K562 (cell line): ENCODE measurements at places on chromosomes 1 and 21. TPM values are rescaled to one million over a fixed set of nuclear protein-coding genes. Genes with fewer than 3 reads are reported as not detected.

Gene SPATA6
- total RNA-seq, result 0.38 and 0.91 TPM in 2 replicates

Gene RNU1-2
- total RNA-seq, result 2,231 and 2,538 TPM in 2 replicates

Gene NPHS2
- total RNA-seq, result not detected in 2 replicates

Gene SLC2A5
- total RNA-seq, result 0.04 TPM in 1 of 2 replicates, not detected in the other

Gene DIRAS3
- 31.6 and 37.0 TPM in 2 replicates for total RNA-seq

Gene THEM5
- not detected in 2 replicates for total RNA-seq

Gene CD247
- 0.22 and 0.42 TPM in 2 replicates for total RNA-seq

Gene TLCD4
- 13.9 and 16.5 TPM in 2 replicates for total RNA-seq

Gene HCRTR1
- total RNA-seq, result not detected in 2 replicates

Gene PTGER3
- total RNA-seq, result 28.5 and 33.3 TPM in 2 replicates

Gene SH2D1B
- total RNA-seq, result 5.4 and 6.3 TPM in 2 replicates

Gene PWP2
- 46.5 and 57.6 TPM in 2 replicates for total RNA-seq

Gene SORT1
- 110 and 112 TPM in 2 replicates for total RNA-seq
